ENCODE measurements at places on chromosomes 4 and X. TPM values are rescaled to one million over a fixed set of nuclear protein-coding genes. Genes with fewer than 3 reads are reported as not detected.

SLC9B2 gene
- total RNA-seq, result 7.5 TPM

GUCY1A1 gene
- not detected for total RNA-seq

F9 gene
- total RNA-seq, result not detected

SPANXA2 gene
- total RNA-seq, result 0.40 TPM

RADX gene
- total RNA-seq, result 0.07 TPM

AMTN gene
- total RNA-seq, result not detected

KIAA1210 gene
- not detected for total RNA-seq

PDE5A gene
- 0.43 TPM for total RNA-seq

SOWAHB gene
- total RNA-seq, result not detected

NEIL3 gene
- 8.7 TPM for total RNA-seq

F8A1 gene
- total RNA-seq, result 60.9 TPM

SUPT20HL1 gene
- not detected for total RNA-seq
